T47D (cell line): ENCODE measurements at places on chromosomes 1 and 21.

DNA sequence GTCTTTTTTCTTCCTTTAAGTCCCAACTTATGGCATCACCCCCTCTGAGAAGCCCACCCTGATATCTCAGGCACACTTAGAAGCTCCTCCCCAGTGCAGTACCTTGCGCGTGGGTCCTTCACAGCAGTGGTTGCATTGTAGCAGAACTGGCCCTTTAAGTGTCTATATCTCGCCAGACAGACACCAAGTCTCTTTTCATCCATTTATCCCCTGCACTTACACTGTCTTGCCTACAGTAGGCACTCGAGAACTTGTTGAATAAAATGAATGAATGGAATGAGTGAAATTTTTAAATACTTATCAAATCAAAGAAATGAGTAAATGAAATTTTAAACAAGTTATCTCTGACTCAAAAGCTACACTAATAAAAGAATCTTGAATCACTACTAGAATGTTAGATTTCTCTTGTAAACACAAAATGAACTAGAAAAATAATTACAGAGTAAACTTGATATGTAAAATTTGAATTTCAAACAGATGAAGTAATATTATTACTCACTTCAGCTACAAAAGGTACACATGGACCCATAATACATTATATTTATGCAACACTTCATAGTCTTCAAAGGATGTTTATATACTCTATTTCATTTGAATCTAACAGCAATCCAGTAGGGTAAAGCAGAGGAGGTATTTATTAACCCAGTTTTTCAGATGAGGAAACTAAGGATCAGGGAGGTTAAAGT is 54.7 kb upstream of the MAN1A2 start:
- peak; percentile 58 for DNase-seq

- no peak for DNase-seq
Measured at GRCh38 chr1:238772322-238772721, 614.0 kb upstream of the CHRM3 start.

DNA sequence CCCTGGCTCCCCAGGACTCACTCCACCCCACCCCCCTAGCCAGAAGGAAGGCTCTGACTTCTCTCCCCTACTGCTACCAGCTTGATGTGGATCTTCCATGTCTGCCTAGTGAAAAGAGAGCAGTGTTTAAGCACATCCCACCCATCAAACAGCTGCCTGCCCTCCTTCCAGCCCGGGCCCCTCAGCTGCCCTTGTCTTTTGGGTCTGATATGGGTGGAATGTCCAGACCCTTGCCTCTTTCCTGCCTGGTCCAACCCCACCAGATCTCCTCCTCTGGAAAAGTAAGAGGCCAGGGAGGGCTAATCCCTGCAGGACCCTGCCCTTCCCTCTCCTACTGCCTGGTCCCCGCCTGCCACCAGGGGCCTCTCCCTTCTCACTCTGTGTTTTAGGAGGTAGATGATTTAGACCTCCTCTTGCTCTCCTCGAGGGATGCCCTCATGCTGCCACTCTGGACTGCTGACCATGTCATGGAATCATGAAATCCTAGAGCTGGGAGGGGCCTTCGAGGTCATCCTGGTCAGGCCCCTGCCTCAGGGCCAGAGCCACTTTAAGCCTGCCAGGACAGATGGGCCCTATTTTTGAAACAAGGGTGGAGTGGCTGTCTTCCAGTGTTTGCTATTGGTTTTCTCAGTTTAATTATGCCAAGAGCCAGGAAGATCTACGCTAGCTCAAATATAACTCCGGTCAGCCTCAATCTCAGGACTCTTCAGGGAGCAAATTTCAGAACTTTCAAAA is 15.8 kb upstream of the HSPG2 start:
- no peak for DNase-seq

DNA sequence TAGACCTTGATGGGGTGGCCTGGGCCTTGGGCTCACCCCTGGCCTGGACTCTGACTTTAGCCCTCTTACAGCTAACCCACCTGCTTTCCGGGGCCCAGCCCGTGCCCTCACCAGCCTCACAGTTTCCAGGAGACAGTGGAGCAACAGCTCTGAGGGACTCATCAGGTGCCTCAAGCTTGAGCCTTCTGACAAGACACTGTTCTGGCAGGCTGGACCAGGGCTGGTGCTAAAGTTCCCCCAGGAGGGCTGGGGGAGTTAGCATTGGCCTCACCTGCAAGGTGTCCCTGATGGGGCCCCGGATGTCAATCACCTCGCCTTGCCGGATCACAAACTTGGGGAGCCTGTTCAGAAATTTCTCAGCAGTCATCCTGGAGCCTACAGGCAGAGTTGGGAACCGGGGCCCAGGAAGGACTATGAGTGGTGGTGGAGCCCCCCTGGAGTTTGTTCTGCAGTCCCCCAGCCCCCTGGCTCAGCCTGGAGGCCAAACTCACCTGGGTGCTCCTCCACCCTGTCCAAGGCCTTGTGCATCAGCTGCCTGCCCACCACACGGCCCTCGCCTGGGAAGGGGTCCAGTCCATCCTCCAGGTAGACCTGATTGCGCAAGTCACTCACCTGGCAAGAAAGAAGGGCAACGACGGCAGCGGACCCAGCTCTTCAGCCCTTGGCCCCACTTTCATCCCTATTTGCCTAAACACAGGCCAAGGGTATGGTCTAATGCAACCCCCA is 4.1 kb downstream of the SH3BGRL3 start:
- no peak for DNase-seq

GRCh38 chr1:168466092-168466713 is 77.6 kb downstream of the XCL2 start:
- no peak for DNase-seq

DNA sequence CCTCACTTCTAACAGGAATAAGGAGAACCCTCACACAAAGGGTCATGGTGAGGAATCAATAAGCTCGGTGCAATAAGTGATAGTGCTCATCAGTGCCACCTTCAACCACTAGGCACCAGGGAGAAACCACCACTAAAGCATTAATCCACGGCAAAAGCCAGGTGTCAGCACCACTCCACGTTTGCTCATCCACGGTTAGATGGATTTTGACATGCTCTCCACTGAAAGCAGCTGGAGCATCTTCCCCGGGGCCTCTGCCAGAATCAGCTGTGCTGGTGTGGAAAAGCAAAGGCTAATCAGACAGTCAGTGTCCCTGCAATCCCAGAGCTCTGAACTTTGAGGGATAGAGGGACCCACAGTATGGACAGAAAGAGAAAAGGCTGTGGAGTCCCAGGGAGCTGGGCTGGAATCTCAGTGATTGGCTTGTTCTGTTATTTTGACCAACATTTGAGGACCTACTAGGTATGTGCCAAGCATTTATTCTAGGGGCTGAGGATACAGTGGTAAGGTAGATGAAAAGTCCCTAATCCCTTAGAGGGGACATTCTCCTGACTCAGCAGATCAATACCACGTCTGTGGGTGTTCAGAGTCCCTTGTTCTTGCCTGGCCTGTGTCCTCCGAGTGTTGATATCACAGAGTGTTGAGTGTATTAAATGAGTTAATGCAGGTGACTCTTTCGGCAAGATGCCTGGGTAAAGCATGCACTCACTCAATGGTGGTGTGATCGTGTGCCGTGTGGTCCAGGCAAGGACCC is 41.3 kb downstream of the FHAD1 start:
- DNase-seq, result peak; percentile 37

- DNase-seq, result no peak
Measured at GRCh38 chr1:33231166-33231565, 25.1 kb upstream of the ZNF362 start.

- no peak for DNase-seq
Measured at GRCh38 chr1:237938553-237938952, 47.8 kb upstream of the ZP4 start.

- no peak for DNase-seq
Measured at GRCh38 chr1:111825217-111825616, 69.5 kb downstream of the DDX20 start.

DNA sequence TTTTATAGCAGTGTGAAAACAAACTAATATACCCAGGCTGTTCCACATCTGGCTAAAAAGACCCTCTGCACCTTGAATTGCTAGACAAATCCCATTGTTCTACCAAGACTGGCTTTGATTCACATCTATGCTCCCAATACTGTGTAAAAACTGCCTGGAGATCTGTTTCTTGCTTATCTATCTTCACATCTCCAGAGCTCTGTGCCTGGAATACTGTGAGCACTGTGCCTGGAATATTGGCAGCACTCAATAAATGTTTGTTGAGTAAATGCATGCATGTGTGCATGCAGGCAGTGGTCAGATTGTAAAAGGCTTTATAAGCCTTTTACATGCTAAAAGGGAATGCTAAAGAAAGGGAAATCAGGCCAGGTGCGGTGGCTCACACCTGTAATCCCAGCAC is 75.5 kb upstream of the APP start:
- DNase-seq, result no peak

DNA sequence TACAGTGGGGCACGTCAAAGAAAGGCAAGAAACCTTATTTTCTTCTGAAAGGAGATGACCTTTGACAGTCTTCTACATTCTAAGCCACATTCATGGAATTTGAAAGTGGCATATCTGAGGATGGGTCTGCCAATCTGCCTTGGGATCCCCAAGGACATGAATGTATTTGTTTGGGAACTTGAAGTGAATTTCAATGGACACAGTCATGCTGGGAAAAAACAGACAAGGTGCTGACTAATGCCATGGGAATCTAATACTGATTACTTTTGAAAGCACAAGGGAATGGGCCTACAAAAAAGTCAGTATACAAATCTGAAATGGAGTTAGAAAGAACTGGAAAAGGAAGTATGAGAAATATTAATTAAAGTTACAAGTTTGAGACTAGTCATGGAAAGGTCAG is 128.8 kb downstream of the KCNJ6 start:
- DNase-seq, result no peak
